Stimulated activated CD8-positive, alpha-beta memory T cell treated with anti-CD3 and anti-CD28 coated beads, Interleukin-7, amount 100 ng/mL, for 1 hour (primary cell): ENCODE measurements at places on chromosomes 7 and 10.
A peak's percentile ranks its signal among the peaks of the same experiment; 100 is the strongest.

- no peak for DNase-seq
Observed at GRCh38 chr7:144063710-144064109, 5.9 kb upstream of the OR2A25 start.

DNA sequence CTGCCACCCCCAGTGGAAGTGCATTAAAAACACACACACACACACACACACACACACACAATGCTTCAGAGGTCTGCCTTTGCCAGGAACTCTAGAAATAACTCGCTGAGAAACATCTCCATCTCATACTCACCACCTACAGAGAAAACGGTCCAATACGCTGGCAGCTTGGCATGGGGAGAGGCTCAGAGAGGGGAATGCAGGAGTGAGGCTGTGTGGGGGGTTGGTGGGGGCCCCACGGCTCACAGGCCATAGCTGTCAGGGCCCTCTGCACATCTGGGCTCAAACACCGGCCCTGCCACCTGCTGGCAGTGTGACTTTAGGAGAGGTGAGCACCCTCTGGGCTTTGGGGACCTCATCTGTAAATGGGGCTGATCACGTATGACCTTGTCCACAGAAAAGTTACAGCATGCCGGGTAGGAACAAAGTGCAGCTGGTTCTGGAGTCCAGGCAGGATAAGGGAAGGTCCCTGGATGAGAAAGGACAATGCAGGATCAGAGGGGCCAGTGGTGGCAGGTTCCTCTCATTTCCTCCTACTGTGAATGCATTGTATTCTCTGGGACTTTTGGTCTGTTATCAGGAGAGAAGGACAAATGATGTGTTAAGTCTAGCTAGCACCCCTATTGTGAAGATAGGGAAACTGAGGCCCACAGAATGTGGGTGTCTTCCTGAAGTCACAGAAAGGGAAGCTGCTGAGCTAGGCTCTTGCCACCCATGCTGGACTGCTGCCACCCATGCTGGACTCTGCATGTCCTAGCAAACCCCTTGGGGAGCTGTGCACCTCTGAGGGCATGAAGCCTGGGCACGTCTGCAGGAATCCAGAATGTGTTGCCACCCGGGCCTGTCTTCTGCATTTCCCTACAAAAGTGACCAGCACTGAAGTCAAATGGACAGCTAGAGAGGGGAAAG is 404.6 kb downstream of the RPS24 start:
- DNase-seq = no peak

- no peak for DNase-seq
Observed at GRCh38 chr7:121872831-121873288, at the start of gene PTPRZ1. Gene PTPRZ1 (plus strand): TSS chr7:121873161. CDS start chr7:121873500, 339 bp downstream.

GRCh38 chr7:95871075-95871848 is 98.9 kb downstream of the DYNC1I1 start:
- no peak for DNase-seq

- no peak for DNase-seq
Observed at GRCh38 chr7:31890198-31890597, 180.0 kb downstream of the PDE1C start.

DNA sequence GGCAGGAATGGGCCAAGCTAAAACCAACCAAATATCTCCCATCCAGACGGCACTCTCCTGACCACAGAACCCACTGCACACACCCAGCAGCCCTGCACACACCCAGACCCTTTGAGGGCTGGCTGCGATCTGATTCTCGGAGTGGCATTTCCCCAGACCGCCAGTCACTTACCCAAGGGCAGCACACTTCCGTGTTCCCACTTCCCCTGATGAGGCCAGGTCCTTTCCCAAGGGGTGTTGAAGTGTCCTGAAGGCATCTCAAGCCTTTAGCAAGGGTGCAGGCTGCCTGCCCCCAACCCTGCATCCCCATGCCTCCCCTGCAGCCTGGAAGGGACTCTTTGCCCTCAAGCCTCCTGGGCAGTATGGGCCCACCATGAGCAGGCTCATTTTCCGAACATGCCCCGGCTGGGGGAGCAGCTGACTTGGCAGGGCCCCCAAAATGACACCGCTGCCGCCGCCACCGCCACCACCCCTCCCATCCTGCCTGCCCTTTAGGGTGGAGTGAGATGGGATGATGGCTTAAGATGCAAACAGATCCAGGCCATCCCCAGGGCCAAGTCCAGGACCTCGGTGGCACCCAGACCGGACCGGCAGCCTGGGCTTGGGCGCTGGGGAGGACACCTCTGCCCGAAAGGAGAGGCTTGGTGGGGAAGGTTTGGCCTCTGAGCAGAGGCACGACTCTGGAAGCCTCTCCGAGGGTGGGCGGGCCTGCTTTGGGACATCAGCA is 159.8 kb downstream of the NRF1 start:
- no peak for DNase-seq

- DNase-seq = no peak
Observed at GRCh38 chr10:73650537-73651331, 5.1 kb downstream of the SYNPO2L start.

- DNase-seq = no peak
Observed at GRCh38 chr10:131947631-131948347, 33.9 kb downstream of the BNIP3 start.

DNA sequence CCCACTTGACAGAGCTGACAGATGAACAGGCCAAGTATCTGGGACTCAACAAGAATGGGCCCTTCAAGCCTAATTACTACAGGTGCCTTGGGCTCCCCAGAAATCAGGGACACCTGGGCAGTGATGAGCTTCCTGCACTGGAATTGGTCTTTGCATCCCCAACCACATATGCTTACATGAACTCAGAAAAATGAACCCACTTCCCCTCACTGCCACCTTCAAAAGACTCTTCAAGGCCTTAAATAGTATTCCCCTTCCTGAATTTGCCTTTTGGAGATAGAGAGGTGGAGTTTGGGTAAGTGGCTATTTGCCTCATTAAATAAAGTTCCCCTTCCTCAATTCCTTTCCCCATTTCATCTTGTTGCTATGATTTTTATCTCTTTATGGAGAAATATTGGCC is 7.8 kb upstream of the STRIP2 start:
- DNase-seq = no peak

DNA sequence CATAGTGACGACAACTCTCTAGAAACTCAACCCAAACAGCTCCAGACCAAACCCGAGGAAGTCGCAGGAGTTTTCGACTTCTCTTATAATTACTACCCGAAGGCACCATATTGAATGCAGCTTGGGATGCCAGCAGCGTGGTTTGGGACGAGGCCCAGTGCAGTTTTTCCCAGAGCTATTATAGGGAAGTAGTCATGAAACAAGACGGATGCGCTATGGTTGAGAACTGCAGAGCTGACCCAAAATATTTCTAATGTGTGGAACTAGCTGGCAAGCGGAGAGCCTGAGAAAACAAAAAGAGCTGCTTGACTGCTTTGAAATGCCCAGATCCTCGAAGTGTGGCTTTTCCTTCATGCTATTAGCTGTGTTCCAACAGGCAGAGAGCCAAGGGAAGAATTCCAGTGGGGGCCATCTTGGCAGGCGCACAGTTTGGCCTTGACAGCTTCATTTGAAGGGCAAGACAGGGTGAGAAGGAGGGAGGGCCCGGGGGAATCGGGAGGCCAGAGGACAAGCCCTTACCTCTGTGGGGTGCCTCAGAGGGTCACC is 122.7 kb downstream of the CUL2 start:
- no peak for DNase-seq

GRCh38 chr10:93722550-93722949 is 20.2 kb upstream of the FRA10AC1 start:
- DNase-seq = no peak

GRCh38 chr7:33530664-33531063 is 374.7 kb upstream of the BMPER start:
- DNase-seq = no peak

GRCh38 chr10:818526-819220 is 112.8 kb downstream of the LARP4B start:
- DNase-seq = no peak

- no peak for DNase-seq
Observed at GRCh38 chr10:86197166-86197790, 169.3 kb downstream of the GRID1 start.

DNA sequence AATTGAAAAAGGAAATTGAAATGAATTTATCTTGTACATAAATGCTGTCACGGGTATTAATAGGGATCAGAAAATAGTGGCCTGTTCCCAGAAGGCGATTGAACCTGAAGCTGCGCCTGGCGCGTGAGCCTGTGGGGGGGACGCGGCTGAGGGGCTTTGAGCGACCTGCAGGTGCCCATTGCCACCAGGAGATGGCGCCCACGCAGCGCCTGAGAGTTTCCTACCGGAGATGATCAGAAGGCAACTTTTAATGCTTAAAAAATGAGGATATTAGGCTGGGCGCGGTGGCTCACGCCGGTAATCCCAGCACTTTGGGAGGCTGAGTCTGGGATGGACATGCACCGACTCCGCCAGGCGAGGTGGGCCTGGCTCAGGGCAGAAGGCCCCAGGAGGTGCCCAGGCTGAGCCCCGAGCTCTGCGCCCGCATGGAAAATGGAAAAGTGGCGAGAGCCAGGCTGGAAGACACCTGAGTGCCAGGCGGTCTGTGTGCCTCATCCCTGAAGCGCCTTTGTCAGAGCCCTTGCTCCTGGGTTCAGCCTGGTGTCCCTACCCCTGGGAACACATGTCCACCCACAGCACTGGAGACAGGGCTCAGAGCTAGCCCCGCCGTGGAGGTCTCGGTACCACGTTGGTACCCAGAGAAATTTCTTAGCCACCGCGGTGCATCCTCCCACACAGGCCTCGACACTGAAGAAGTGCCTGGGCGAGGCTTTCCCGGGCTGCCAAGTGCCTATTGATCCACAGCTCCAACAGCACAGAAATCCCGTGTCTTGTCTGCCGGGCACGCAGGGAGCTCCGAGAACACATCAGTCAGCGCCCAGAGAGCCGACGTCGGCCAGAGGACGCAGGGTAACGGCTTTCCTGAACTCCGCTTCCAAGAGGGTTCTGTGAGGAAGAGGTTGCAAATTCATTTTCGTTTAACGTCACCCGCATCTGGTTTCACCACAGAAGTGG is 117.4 kb downstream of the INPP5A start:
- DNase-seq = peak; percentile 23

- DNase-seq = no peak
Observed at GRCh38 chr7:57203161-57203791, 71.0 kb upstream of the ZNF479 start.

DNA sequence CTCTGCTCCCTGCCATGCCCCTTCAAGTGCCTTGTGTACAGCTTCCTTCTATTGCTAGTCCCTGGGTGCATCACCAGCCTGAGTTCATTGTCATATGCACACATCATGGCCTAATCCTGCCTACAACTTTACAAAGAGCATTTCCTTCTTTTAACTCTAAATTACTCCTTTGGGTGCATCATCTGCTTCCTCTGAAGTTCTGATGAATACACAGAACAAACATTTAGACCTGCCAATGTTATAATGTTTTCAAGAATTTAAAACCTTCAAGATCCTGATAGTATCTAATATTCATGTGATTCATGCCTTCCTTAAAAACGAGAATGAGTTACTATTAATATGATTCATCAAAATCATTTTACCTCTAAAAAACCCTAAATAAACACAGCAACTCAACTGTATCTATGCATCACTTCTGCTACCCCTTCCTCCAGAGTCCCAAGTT is 357.1 kb downstream of the MAGI2 start:
- no peak for DNase-seq

GRCh38 chr7:30697719-30698460 is 15.6 kb upstream of the CRHR2 start:
- DNase-seq = no peak

DNA sequence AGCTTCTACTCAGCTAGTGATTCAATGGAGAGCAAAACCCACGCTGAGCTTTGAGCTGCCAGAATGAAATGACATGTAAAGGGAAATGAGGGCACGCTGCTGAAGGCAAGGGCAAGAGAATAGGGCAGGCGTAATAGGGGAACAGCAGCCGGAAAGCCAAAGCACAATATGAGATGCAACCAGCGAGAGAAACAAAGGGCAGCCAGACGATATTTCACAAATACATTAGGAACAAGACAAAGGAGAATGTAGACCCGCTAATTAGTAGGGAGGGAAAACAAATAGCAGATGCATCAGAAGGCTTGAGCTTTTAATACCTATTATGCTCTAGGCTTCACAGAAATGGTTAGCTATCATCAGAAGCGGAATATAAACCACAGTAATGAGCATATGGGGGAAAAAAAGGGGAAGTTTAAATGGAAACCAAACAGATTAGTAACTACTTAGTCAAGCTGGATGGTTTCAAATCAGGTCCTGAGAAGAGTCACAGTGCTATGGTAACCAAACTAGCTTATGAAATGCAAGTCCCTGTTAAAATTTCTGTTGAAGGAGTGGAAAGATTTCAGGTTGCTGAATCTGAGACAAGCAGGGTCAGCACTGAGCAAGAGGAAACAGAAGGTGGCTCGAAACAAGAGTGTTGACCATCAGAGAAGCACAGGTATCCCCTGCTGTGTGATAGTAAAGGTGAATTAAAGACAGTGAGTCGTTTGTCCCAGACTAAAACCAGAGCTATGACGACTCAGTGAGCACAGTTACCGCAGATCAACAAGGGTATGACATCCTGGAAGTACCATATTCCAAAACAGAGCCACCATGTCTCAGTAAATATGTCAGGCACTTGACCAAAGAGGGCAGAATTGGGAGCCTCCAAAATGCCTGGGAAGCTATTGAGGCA is 496.9 kb upstream of the CELF2 start:
- DNase-seq = no peak

- DNase-seq = no peak
Observed at GRCh38 chr7:15753887-15754579, 67.5 kb upstream of the MEOX2 start.

- no peak for DNase-seq
Observed at GRCh38 chr10:111836064-111836463, 347.5 kb downstream of the GPAM start.

DNA sequence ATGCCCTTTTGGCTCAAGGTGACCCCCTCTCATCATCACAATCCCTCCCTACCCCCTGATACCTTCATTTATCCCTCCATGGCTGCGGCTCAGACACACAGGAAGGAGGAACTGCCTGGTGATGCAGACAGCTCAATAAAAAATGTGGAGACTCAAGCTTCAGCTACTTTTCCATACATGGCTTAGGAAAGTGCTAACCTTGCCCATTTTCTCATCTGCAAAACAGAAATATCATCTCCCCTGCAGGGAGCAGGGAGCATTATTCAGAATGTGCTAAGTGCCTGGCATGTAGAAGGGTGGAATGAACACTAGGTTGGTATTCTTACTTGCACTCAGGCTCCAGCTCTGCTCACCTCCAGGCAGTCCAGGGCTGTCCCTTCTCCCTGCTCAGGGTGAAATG is 23.8 kb downstream of the CXCL12 start:
- DNase-seq = no peak
